ENCODE measurements at places on chromosomes 1 and 21. TPM values are rescaled to one million over a fixed set of nuclear protein-coding genes. Genes with fewer than 3 reads are reported as not detected.

MCOLN3 gene
- polyA plus RNA-seq = 192 TPM

S1PR1 gene
- polyA plus RNA-seq = 0.45 TPM

IVL gene
- polyA plus RNA-seq = not detected

S100A9 gene
- polyA plus RNA-seq = 509 TPM

GRCh38 chr1:116273042-116273783, 99.8 kb upstream of the ATP1A1 start:
- H3K27me3 ChIP-seq = no peaks in the 10 kb centered on the region
- H3K4me3 ChIP-seq = no peak overlapping the region
- H3K27ac ChIP-seq = no peak overlapping the region
- peak; percentile 73 for DNase-seq
- no peaks in the 10 kb centered on the region for H3K36me3 ChIP-seq

TP73 gene
- polyA plus RNA-seq = not detected

WARS2 gene
- 22.0 TPM for polyA plus RNA-seq

- no peaks in the 10 kb centered on the region for H3K4me1 ChIP-seq
- DNase-seq = no peak
- no peak overlapping the region for H3K27ac ChIP-seq
- H3K4me3 ChIP-seq = no peak overlapping the region
- H3K27me3 ChIP-seq = no peaks in the 10 kb centered on the region
Measured at GRCh38 chr1:5708346-5709245, 283.6 kb downstream of the NPHP4 start.

VWA1 gene
- 0.67 TPM for polyA plus RNA-seq

DNA sequence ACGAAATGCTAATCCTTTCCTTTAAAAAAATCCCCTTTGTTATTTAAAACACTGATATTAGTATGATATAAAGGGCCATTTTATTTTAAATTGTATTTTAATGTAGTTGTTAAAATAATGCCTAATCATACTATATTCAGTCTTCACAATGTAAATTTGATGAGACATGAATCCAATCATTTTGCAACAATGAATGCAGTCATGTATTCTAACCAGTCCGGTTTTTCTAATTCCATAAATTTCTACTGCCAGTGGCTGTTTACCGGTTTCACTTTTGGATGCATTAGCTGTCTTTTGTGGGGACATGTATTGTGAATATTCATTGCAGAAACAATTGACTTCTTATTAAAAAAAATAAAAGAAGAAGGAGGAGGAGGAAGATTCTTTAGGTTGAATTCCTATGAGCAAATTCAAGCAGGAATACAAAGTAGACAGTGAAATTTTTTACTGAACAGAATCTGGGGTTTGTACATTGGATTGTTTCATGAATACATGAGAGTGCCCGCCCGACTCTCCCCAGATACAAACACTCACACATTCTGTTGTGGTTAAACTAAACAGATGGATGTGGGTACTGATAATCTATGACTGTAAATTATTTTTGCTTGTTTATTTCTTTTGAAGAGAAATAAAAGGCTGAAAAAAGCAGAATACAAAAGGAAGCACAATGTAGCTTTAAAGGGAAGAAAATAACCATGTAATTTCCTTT, 624.8 kb upstream of the PTBP2 start:
- no peaks in the 10 kb centered on the region for H3K4me1 ChIP-seq
- no peaks in the 10 kb centered on the region for H3K27me3 ChIP-seq
- no peak overlapping the region for H3K27ac ChIP-seq
- no peak for DNase-seq
- H3K4me3 ChIP-seq = no peak overlapping the region
- H3K36me3 ChIP-seq = no peaks in the 10 kb centered on the region

RABGAP1L gene
- polyA plus RNA-seq = 53.9 TPM

DNA sequence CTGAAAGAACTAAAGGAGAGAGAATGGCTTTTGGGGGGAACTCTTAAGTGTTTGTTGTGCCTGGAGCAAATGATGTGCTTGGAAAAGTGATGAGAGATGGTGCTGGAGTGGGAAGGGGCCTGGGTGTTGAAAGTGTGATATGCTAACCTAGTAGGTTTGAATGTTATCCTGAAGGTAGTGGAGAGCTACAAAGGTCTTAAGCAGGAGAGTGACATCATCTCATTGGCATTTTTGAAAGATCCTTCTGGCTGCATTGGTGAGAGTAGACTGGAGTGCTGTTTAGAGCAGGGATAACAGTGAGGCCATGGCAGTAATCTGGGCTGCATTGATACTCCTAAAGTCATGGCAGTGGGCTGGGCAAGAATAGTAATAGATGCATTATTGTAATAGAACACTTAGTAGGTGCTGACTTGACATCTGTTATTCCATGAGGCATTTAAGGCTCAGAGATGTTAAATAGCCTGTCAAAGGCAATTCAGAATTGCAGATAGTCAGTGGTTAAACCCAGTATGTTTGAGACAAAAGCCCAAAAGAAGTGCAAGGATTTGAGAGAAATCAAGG, 44.5 kb downstream of the MDM4 start:
- peak; percentile 28 for DNase-seq
- peaks cover 3% of the 10 kb centered on the region for H3K36me3 ChIP-seq
- no peak overlapping the region for H3K27ac ChIP-seq
- no peak overlapping the region for H3K4me3 ChIP-seq
- H3K4me1 ChIP-seq = no peaks in the 10 kb centered on the region

IL6R gene
- 8.8 TPM for polyA plus RNA-seq

GRCh38 chr21:45939521-45940045, 42.0 kb upstream of the COL6A1 start:
- H3K36me3 ChIP-seq = no peaks in the 10 kb centered on the region
- no peak overlapping the region for H3K4me3 ChIP-seq
- H3K27ac ChIP-seq = no peak overlapping the region
- DNase-seq = no peak
- H3K4me1 ChIP-seq = no peaks in the 10 kb centered on the region
- no peaks in the 10 kb centered on the region for H3K27me3 ChIP-seq

- H3K27ac ChIP-seq = no peak overlapping the region
- no peaks in the 10 kb centered on the region for H3K27me3 ChIP-seq
- no peaks in the 10 kb centered on the region for H3K4me1 ChIP-seq
- DNase-seq = no peak
Measured at GRCh38 chr1:153122831-153123421, 9.6 kb upstream of the SPRR2F start.

- H3K4me1 ChIP-seq = peaks cover 10% of the 10 kb centered on the region
- H3K36me3 ChIP-seq = peaks cover 19% of the 10 kb centered on the region
- H3K27me3 ChIP-seq = no peaks in the 10 kb centered on the region
- peak overlapping the region; percentile 46 for H3K27ac ChIP-seq
- peak; percentile 66 for DNase-seq
- no peak overlapping the region for H3K4me3 ChIP-seq
Measured at GRCh38 chr1:37486680-37487618, 12.6 kb downstream of the ZC3H12A start.

Data from small intestine (tissue), 16 donors.